ENCODE measurements at places on chromosomes 13 and 19.

- no peak for DNase-seq
Observed at GRCh38 chr13:25988661-25989060, 63.2 kb downstream of the SHISA2 start.

DNA sequence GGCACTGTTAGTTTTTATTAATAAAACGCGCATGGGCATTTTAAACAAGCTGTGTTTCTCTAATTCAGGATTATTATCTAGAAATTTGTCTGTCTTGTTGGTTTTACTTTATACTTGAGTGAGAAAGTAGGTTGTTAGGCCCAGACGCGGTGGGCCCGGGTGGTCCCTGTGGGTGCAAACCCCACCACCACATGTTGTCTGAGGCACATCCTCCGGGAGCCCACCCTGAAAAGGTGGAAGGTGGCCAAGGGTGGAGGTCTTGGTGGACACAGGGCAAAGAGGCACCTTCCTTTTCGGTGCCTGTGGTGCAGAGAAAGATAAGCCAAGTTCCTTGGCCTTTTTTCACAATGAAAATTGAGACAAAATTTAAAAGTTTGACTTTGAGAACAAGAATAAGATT lies 16.6 kb downstream of the ATP4B start:
- no peak for DNase-seq

DNA sequence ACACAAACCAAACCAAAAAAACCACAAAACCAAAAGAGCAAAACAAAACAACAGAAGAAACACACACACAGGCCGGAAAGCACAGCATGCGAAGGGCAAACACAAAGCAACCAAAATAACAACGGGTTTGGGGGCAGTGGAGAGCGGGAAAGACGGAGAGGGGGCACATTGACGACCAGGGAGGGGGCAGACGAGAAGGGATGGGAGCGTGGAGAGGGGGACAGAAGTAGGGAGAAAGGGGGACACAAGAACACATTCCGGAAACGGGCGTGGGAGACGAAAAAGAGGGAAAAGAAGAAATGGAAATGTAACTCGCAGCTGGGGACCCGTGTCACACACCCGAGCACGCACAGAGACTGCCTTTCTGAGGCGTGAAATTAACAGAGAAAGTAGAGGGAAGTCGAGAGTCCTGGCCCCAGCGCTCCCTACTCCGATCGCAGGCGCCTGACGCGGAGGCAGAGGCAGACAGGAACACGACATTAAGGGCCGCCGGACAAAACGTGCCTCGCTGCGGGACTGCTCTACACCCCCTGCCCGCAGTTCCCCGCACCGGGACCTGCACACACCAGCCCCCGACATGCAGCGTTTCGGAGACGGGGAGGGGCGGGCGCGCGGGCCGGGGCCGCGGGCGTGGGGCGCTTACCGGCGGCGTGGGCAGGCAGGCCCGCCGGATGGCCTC lies 652 bp downstream of the POU4F1 start:
- DNase-seq = no peak

- no peak for DNase-seq
Observed at GRCh38 chr19:2469102-2469914, 6.6 kb upstream of the GADD45B start.

- DNase-seq = no peak
Observed at GRCh38 chr13:109156181-109156935, 526.9 kb downstream of the MYO16 start.

DNA sequence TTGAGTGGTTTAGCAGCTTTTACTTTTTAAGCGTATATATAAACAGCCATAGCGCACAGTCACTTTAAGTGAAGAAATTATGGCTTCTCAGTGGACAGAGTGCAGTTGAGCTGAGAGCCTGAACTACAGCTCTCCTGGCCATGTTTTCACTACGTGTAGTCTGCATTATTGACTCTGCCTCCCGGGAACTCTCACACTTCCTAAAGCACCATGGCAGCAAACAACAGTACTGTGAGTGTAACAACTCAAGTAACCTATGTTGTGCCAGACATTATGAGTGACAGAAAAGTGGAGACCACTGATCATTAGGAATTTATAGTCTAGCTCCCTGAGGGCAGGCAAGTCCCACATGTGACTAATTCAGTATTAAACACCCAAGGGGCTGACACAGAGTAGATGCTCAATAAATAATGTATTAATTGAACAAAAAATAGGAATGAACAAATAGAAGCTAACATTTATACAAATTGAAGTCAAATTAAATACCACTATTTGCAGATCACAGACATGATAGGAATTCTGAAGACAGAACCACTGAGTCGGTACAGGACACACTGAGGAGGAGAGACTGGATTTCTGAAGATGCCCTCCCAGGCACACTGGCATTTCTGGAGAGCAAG lies 19.7 kb downstream of the EFNB2 start:
- no peak for DNase-seq

GRCh38 chr13:108996430-108996829 lies 367.0 kb downstream of the MYO16 start:
- DNase-seq = no peak

GRCh38 chr19:48510421-48511268 lies 990 bp downstream of the LMTK3 start:
- peak; percentile 66 for DNase-seq

DNA sequence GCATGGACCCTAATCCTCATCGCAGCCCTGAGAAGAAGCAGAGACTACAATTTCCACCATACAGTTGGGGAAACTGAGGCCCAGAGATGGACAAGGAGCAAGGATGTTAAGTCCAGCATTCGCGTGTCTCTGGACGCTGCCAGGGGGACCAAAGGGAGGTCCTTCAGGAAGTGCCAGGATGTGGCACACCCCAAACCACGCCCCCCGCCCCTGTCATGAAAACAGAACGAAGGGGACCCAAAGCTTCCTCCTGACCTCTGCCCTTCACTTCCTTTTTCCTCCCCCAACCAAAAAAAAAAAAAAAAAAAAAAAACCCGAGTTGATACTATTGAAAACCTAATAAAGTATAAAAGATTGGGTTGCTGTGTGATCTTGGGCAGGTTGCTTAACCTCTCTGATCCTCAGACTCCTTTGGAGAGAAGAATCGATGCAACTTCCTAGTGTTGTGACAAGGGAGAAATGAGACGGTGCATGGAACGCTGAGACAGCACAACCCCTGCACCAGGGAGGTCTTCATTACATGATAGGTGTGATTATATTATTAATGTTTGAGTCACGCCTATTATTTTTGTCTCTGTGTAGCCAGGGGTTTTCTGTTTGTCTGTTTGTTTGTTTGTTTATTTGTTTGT lies 2.7 kb upstream of the ZBTB7A start:
- no peak for DNase-seq

GRCh38 chr19:39995794-39996193 lies 1.1 kb upstream of the ZNF546 start:
- no peak for DNase-seq

DNA sequence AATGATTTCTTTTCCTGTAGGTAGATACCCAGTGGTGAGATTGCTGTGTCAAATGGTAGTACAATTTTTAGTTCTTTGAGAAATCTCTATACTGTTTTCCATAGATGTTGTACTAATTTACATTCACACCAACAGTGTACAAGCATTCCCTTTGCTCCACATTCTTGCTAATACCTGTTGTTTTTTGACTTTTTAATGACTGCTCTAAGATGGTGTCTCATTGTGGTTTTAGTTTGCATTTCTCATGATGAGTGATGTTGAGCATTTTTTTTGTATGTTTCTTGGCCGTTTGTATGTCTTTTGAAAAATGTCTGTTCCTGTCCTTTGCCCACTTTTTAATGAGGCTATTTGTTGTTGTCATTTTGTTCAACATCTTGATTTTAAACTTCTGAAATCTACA lies 103.3 kb downstream of the DGKH start:
- no peak for DNase-seq

GRCh38 chr19:14768001-14768400 lies 10.4 kb downstream of the ADGRE2 start:
- DNase-seq = no peak

DNA sequence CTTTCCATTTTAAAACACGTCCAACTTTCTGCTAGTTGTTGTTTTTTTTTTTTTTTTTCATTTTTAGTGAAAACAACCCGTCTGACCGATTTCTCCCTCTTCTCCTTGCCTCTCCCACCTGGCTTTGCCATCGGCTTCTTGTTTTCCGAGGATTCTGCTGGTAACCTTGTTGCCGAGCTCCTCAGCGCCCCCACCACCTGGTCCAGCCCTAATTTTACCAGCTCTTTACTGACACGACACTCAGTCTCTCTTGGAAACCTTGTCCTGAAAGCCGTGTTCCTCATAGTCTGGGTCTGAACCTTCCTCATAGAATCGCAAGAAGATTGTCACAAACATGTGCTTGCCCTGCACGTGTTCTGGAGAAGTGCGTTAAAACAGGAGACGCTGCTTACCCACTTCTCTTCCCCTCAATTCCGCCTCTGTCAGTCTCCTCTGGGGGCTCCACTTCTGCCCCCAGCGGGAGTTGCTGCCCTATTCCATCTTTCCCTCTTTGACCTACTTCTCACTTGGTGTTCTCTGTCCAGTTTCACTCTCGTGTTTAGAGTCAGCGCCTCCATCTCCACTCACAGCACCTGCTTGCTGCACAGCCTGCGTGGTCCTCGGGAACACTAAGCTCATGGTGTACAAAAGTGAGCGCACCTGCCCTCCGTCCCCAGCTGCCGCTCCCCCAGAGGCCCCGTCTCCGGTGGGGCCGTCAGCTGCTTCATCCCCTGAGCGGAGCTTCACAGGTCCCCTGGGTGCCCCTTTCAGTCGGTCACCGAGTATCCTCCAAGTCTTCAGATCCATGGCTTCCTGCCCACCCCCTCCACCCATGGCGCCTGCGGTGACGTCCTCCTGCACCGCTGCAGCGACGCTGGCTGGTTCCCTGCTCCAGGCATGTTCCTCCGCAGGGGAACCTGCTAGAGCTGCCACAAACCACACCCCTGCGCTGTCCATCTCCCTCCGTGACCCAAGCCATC lies 65.1 kb downstream of the TM9SF2 start:
- DNase-seq = no peak

DNA sequence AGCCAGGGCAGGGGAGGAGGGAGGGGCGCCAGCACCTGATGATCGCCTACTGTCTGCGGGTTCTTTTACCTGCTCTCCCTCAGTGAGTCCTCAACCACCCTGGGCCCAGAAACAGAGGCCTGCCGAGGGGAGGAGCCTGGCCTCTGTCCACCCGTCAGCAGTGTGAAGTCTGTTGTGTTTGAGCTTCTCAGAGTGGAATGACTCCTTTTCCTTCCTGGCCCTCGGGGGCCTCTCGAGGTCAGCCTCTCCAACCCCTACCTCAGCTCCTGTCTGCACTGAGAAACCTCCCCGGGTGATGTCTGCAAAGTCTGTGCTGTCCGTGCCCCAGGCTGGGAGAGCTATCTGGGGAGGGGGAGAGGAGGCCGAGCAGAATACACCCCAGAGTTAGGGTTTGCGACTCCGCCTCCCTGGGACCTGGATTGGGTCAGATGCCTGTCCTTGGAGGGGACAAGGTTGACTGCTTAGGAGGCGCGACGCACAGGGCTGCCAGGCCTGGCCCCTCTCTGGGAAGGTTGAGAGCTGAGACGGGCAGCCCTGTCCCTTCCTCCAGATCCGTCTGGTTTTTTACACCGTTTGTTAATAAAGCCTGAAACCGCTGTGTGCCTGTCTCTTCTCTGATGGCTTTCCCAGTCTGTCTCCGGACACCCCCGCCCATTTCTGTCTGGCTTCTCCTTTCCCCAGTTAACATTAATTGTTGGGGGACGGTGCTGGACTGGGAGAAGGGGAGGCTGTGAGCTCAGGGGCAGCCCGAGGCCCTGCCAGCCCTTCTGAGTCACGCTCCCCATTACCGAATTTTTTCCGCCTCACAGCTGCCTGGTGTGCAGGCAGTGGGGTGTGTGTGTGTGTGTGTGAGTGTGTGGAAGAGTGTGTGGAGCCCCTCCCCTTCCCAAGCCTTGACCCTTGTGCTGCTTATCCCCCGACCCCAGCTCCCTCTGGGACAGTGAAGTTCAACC lies 989 bp upstream of the SSC5D start:
- peak; percentile 65 for DNase-seq

GRCh38 chr19:12647047-12647446 lies 19.5 kb downstream of the MAN2B1 start:
- DNase-seq = no peak

DNA sequence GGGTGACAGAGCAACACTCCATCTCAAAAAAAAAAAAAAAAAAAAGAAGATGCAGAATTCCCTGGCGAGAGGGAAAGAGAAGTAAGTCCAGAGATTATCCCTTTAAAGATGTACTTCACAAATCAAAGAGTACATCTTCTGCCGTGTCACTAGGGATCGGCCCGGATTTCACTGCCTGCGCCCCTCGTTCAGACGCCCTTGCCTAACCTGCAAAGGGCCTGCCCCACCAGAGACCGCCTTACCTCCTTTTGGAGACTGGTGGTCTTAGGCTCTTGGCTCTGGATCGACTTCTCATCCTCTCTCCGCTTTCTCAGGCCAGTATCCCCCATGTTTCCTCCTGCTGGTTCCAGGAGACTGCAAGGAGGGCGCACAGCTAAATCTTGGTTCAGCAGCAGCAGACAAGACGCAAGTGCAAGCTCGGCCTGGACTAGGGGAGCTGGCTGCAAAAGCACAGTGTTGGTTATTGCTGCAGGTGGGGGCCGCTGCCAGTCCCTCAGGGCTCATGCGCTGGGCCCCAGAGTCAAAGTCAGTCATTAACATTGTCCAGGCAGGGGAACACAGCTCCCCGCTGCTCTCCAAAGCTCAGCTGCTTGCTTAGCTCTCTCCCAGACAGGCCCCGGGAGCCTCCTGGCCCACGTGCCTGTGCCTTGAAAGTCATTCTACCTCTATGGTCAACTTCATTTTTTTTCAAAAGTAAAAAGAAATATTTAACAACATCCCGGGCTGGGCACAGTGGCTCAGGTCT lies 1.2 kb downstream of the SLC7A9 start:
- DNase-seq = no peak

DNA sequence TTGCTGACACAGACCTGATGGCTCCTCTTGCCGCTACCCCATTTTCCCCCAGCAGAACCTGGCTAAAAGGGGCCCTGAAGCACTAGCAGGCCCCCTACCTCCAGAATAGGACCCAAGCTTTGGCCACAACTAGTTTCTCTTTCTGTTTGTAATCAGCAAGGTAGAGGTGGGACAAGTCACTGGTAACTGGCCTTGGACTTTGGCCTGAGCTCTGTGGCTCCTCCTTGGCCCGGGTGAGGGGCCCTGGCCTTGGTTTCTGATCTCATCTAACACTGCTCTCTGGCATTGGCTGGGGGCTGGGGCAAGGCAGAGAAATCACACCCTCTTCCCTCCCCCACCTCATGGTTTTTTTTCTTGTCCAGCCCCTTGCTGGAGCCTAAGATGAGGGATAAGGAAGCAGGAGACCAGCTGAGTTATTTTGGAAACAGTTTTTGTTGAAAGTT lies 2.1 kb downstream of the CALM3 start:
- no peak for DNase-seq

DNA sequence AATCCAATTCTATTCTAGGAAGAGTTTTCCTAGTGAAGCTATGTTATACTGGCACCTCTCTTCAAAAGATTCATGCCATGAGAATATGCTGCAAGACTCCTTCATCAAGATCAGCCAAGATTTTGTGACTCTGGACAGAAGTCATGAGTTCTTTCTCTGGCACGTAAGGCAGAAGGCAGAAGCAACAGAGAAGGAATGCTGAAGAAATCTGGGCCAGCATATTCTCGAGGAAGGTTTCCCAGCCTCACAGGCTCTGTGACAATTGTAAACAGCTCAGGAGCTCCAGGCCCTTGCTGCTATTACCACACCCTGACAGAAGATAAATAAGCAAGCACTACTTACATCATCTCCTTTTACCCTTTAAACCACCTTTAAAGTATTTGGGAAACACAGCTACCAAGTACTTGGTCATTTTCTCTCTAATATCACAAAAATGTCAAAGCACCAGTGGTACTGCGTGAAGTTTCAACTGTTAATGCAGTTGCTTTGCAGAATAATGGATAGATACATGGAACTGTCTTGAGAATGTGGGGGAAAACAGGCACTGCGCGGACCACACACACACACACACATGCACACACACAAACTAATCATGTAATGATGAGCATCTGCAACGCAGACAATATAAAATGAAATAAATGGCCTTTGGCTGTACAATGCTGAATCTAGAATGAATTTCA lies 55.4 kb downstream of the INTS6 start:
- DNase-seq = no peak
